Mammary epithelial cell (primary cell): ENCODE measurements at places on chromosomes 11 and 22. TPM values are rescaled to one million over a fixed set of nuclear protein-coding genes. Genes with fewer than 3 reads are reported as not detected.

DNA sequence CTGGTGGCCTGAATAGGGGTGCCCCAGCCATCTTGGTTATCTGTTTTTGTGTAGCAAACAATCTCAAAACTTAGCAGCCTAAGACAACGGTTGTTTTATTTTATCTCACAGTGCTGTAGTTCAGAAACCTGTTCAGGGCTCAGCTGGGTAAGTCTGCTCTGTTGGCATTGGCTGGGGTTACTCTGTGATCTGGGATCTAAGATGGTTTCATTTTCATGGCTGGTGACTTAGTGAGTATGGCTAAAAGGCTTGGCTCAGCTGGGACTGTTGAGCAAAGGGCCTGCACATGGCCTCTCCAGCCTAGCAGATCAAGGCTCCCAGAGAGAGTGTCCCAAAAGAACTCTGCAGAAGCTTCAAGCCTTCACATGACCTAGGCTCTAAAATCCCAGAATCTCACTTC lies 60.8 kb upstream of the POU2AF1 start:
- no peak for DNase-seq

GRCh38 chr11:30258679-30259078 lies 27.9 kb downstream of the FSHB start:
- no peak for DNase-seq

DNA sequence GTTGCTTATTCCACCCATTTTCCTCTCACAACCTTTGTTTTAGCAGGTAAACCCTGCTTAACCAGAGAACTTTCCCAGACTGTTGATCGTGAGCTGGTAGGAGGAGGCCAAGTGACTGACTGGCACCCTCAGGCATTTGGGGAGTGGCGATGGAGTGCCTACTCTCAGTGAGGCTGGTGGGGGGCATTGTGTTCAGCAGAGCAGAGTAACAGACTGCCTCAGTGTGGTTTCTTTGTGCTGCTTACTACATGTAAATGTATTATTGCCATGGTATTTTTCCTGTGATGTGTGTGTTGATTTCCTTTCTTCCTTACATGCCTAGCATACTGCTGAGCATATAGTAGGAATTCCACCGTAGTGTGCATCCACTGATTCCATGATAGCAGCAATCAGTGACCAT lies 2.6 kb downstream of the MARK2 start:
- peak; percentile 71 for DNase-seq

The SLC22A25 gene
- polyA plus RNA-seq = not detected

DNA sequence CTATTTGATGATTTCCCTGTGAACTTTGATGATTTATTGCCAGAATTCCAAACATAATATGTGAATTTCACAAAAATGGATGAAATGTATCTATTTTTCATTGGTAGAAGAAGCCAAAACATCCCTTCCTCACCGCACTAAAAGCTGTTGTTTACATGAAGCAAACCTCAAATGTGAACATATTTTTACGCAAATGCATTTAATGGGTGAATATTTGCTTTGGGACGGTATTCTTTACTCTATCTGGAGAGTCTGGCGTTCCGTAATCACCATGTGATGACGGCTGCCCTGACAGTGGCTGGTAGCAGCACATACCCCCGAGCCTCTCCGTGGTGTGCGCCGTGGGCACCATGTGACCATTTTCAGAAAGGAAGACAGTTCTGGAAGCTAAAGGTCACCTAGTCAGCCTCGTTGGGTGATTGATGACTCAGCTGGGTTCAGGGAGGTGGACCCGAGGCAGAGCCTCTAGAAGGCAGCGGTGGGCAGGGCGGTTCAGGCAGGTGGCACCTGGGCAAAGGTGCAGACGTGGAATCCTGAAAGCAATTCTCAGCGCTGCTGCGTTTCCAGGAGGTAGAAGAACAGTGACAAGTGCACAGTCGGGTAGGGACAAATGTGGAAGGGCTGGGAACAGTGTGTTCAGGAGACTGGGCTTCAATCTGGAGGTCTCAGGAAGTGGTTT lies 45.3 kb downstream of the PPARA start:
- DNase-seq = no peak

GRCh38 chr11:74446532-74446938 lies 20.8 kb downstream of the KCNE3 start:
- DNase-seq = no peak
